ENCODE measurements at places on chromosomes 7 and 10. TPM values are rescaled to one million over a fixed set of nuclear protein-coding genes. Genes with fewer than 3 reads are reported as not detected.

LIPJ gene
- not detected for total RNA-seq

CARD11 gene
- total RNA-seq = not detected

MRPL43 gene
- 83.5 TPM for total RNA-seq

SUN3 gene
- total RNA-seq = not detected

CTAGE8 gene
- 0.13 TPM for total RNA-seq

GUSB gene
- 22.9 TPM for total RNA-seq

DPYSL4 gene
- total RNA-seq = 1.8 TPM

SAMD9 gene
- 26.2 TPM for total RNA-seq

CALML5 gene
- not detected for total RNA-seq

TASOR2 gene
- total RNA-seq = 60.7 TPM

VSTM4 gene
- 9.5 TPM for total RNA-seq

ZNF736 gene
- 3.2 TPM for total RNA-seq

ACSM6 gene
- not detected for total RNA-seq

TMEM236 gene
- total RNA-seq = 0.11 TPM

TNPO3 gene
- 47.2 TPM for total RNA-seq
